ENCODE measurements at places on chromosomes 2 and 18.

DNA sequence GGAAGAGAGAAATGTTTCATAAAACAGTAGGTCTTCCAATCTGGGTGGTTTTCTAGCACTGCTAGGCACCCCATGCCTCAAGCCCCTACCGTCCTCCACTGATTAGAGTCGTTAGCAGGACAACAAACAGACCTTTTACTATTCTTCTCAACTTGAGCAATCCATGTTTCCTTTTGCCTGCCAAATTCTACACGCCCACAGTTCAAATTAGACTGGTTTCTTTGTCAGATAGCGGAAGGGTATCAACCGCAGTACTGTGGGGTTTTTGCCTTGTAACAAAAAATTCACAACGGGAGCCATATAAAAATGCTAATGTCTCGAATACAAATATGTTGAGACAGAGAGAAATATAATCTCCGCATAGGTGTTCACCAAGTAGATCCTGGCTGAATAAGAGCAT, 59.9 kb downstream of the VIT start:
- no peak for DNase-seq

DNA sequence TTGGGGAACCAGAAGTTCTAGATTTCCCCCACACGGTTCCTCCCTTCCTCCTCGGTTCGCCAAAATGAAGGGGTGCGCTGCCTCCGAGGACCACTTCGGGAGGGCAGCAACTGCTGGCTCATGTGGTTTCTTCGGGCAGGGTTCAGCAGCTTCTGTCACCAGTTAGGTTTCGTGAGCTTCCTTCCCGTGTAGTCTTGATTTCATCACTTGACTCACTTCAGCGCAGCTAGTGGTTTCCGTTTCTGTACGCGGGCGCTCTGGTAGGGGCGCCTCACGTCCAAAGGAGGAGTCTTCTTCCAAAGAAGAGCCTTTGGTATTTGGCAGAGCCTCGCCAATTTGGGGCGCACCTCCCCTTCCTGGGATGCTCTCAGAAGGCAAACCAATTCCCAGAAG, 485 bp upstream of the GALNT3 start:
- DNase-seq = peak; percentile 45

GRCh38 chr2:100262046-100262445, 60.3 kb downstream of the LONRF2 start:
- no peak for DNase-seq

- DNase-seq = peak; percentile 23
These were observed 97.2 kb downstream of the SEPTIN10 start for GRCh38 chr2:109516445-109517117.

DNA sequence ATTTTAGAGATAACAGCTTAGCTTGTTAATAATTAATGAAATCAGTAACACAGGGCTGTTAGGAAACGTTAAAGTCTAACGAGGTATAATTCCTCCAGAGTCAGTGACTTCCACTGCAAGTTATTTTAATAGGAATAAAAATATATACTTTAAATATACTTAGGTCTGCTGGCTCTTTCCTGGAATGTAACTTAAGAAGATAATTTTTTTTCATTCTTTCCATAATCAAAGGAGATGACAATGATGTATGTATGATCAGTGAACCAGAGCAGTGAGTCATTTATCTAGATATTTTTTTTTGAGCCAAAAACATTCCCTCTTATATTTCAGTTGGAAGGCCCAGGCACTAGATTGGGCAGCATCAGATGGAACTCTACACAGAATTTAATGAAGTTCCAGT, 104.2 kb upstream of the LYPD1 start:
- peak; percentile 37 for DNase-seq

GRCh38 chr2:105840933-105841332, 96.2 kb downstream of the NCK2 start:
- no peak for DNase-seq

DNA sequence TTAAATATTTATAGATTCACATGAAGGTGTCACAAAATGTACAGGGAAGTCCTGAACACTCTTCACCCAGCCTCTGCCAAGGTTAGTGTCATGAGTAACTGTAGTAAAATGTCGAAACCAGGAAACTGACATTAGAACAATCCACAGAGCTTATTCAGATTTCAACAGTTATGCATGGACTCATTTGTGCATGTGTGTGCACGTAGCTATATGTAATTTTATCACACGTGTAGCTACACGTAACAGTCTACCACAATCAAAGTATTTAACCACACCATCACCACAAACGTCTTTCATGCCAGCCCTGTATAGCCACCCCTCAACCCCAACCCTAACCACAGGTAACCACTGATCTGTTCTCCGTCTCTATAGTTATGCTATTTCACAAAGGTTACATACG, 211.7 kb upstream of the REV1 start:
- peak; percentile 41 for DNase-seq

DNA sequence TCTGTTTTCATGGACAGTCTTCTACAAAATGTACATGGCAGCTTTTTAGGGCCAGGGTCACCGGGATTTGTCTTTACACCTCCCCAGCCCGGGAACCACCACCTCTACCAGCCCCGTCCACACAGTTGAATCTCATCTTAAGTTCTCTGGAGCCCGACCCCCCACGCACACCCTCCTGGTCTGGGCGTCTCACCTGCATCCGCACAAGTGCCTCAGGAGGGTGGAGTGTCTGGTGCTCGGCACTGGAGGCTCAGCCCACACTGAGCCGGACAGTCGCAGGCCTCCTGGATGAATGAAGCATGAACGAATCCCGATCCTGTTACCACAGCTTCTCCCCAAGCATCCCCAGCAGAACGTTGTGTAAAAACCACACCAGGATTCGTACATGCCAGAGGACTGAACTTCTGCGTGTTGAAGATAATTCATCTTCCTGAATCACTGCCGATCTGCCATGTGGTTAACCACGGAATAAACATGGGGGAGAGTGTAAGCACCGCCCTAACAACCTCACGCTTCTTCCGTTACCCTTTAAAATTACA, 162.0 kb downstream of the RTP5 start:
- DNase-seq = peak; percentile 95

GRCh38 chr2:206642075-206643025, at the start of gene FAM237A:
TSS of gene FAM237A (plus strand) at chr2:206642487. CDS start at chr2:206644237, 1,750 bp downstream.
- peak; percentile 57 for DNase-seq

GRCh38 chr2:182622231-182622630, 93.8 kb upstream of the DNAJC10 start:
- DNase-seq = peak; percentile 41

- no peak for DNase-seq
These were observed 81.5 kb downstream of the MAPRE2 start for GRCh38 chr18:35122586-35123224.

DNA sequence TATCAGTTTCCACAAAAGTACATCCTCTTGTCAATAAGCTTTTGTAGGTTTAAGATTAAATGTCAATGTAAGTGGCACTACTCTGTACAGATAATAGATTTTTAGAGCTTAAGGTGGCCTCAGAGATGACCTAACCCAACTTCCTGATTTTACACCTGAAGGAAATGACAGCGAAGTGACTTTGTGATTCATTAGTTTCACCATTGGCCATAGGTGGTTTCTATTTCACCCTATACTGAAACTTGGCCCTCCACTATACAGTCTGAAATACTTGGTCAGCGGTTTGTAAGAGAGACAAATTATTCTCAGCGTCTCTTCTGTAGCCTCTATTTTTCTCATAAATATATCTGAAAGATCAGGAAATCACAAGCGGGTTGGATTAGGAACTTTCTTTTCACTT, 330.4 kb upstream of the FAM98A start:
- DNase-seq = no peak

- DNase-seq = no peak
These were observed 380.0 kb downstream of the MEIS1 start for GRCh38 chr2:66814916-66815315.

DNA sequence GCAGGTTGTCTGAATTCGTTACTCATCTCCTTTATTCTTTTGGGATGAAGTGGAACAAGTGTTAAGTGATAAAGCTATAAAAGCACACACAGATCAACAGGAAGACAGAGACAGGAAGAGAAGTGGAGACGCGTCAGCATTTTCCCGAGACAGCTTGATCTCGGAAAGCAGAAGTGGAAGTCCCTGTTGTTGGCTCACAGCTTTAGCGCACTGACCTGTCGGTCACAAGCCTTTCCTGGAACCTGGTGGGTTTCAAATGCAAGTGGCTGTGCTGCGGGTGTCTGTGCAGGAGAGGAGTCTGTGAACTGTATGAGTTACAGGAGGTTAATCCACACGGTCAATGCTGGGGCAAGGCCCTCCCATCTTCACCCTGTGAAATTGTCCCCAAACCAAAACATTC, 116.6 kb upstream of the PELI1 start:
- no peak for DNase-seq

DNA sequence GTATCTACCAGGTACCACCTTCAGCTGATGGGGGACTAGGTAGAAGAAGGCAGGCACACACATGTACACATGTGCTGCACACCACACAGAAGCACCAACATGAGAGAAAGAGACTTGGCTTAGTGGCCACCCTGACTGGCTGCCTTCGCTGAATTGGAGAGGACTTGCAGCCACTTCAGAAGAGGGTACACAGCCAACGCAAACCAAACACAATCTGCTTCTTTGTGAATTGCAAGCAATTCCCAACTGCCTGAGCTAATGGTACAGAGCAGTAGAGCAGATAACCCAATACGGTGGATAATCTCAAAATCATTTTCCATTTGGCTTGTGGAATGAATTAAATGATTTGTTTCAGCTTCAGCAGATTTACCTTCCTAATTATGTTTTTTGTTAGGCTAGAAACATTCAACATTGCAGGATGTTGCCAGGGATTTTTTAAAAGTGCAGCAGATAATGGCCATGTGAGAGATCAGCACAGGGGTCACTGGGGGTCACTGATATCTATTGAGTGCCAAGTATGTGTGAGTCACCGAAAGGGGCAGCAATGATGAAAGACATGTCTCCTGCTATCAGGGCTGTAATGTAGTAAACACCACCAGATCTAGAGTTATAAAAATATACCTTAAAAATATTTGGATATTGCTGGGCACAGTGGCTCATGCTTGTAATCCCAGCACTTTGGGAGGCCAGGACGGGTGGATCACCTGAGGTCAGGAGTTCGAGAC, 652.6 kb downstream of the BCL11A start:
- DNase-seq = no peak

GRCh38 chr2:21372654-21373053, 248.9 kb downstream of the TDRD15 start:
- DNase-seq = peak; percentile 50

- no peak for DNase-seq
These were observed 47.9 kb downstream of the FECH start for GRCh38 chr18:57538614-57539013.

DNA sequence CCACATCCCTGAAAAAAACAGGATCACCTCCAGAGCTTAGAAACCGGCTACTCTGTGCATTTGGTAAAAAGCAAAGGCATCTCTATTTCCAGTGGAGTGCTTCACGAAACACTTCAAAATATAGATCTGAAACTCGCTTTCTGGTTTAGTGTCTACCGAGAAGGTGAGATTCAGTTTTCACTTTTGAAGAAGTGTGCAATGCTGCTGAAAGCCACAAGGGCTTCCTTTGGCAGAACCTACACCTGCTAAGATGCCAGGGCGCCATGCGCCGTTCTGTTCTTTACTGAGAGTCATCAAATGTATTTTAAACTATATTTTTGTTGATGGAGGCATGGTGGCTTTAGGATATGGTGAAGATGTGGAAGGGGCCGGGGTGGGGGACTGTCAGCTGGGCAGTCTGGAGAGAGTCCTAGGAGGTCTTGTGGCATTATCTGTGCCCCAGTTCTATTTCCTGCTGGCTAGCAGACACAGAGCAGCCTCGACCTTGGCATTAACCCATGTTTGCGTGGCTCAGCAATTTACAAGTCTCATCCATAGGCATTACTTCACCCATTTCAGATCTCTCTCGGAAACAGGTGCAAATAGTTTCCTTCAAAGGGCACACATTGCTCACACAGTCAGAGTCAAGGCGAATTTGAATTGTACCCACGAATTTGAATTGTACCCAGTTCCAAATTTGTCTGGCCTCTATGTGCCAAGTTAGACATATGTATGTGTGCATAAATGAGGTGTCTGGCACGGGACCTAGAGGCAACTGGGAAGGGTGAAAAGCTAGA, 46.7 kb upstream of the KCNF1 start:
- DNase-seq = no peak

GRCh38 chr18:58639751-58640427, 11.0 kb upstream of the ALPK2 start:
- peak; percentile 69 for DNase-seq

DNA sequence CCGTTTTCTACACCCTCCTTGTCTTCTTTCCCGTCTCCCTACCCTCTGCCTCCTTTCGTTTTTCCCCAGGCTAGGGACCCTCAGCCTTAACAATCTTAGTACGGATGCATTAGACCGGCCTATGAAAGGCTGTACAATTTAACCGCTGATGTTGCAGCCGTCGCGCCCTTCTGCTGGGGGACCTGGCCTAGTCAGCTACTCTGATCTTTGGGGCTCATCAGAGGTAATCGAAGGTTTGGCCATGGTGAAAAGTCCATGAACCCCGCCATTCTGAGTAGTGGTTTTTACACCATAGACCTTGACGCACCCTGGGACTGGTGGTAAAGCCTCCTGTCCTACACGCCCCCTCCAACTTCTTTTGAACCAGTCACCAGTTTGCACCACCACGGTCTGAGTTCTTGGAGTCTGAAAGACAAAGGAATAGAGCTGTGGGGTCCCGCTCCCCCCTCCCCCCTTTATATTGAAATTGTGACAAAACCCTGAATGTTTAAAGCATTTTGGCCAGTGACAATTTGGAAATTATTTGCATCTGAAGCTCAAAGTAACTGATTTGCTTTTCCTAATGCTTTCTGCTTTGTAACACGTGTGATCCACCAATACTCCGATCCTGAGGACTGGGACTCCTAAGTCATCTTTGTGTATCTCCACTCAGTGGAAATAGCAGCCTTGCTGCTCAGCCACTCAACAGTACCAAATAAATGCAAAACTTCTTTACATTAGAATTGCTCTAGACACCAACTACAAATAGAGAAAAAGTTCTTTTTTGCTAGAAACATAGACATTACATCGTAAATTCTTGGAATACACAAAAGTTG, 642 bp upstream of the SRSF7 start:
- peak; percentile 29 for DNase-seq

- no peak for DNase-seq
These were observed 5.4 kb upstream of the SLC3A1 start for GRCh38 chr2:44269831-44270230.

GRCh38 chr18:9249254-9249653, 85.3 kb upstream of the TWSG1 start:
- peak; percentile 38 for DNase-seq

DNA sequence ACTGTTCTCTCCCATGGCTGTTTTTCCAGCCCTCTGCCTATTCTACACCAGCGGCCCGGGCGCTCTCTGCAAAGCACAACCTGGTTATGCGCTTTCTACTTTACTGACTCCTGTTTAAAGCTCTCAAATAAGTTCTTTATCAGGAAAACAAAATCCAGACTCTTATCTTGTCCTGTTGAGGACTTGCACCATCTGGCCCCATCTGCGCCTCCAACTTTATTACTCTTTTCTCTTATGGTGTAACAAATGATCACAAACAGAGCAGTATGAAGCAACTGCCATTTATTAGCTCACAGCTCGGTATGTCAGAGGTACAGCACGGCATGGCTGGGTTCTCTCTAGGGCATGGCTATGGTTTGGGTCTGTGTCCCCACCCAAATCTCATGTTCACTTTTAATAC, 236.5 kb upstream of the NT5C1B start:
- no peak for DNase-seq
